Smooth muscle cell of the brain vasculature (primary cell): ENCODE measurements at places on chromosomes 11 and 22.

- no peak for DNase-seq
Observed at GRCh38 chr11:119121811-119122124, 388 bp downstream of the HINFP start.

GRCh38 chr11:83205608-83206185, 12.2 kb downstream of the ANKRD42 start:
- DNase-seq, result no peak

DNA sequence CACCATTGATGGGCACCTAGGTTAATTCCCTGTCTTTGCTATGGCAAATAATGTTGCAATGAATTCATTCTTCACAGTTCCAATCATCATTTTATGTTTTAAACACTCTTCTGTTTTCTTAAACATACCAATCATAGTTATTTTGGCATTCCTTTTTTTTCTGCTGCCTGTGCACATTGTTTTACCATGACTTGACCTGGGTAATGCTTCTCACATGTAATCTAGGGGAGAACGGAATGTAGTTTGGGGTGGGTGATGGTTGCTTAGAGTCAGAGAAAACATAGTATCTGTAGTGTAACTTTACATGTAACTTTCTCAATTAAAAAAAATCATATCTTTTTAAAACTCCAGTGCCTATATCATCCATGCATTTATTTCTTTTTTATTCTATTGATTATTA, 1945.3 kb upstream of the RAG2 start:
- no peak for DNase-seq

DNA sequence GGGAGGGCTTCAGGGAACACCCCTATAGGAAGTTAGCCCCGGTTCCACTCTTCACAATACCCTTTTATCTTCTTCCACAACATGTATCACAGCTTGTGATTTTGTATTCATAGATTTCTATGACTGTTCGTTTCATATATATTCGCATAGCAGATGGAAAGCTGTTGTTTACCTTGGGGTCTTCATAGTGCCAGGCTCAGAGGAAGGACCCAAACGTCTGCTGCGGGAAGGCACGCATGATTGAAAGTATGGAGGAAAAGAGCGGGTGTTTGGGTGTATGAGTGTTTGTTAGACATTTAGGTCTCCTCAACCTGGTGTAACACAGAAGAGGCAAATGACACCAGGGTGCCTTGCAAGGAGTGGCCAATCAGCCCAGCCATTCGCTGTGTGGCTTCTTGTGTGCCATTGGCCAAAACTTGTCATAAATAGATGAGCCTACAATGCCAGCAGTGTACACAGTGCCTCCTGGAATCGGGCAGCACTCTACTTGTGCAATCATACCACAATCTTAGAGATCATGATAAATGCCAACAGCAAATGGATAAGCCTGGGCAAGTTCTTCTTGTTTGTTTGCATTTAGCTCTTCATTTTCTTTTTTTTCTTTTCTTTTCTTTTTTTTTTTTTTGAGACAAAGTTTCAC, 10.9 kb upstream of the ADA2 start:
- no peak for DNase-seq

DNA sequence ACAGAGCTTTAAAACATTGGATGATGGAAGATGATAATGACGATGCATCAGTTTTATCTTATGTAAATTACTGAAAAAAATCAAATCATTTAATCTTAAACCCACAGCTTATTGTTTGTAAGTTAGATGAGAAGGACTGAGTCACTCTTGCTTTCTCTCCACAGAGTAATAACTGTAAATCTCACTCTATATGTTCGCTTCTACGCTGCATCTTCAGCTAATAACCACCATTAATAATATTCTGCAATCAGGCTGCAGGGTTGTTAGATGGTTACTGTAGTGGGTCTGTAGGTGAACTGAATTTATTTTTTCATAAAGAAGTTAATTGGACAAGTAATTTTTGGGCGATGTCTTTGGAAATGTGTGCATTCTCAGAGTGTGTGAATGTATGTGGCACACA, 260.0 kb downstream of the FAT3 start:
- no peak for DNase-seq

GRCh38 chr11:62108971-62109404, 14.8 kb upstream of the INCENP start:
- DNase-seq, result no peak

DNA sequence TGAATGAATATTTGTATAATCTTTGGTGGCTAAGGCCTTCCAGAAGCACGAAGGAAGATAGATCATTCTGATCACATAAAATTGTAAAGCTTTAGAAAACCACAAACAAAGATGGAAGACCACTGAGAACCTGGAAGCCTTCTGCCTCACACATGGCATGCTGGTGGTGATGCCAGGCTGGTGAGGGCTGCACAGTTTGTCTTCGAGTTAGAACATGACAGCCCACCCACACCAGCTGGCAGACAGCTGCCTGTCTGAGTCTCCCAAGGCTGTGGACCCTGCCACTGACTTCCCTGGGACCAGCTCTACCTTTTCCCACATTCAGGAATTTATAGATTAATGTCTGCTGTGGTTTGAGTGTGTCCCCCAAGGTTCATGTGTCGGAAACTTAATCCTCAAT, 48.8 kb upstream of the B3GAT1 start:
- DNase-seq, result no peak

DNA sequence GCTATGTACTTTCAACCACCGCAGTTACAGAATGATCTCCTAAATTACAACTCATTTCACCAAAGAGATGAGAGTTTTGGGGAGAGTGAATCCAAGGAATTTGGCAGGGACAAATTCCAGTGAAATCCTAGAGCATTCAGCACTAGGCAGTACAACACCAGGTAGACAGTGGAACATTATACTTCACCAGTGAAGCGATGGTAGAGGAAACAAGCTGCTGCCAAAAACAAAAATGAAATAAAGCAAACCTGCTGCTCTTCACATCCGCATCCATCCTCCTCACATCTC, 16.9 kb downstream of the SMCO4 start:
- DNase-seq, result no peak

- no peak for DNase-seq
Observed at GRCh38 chr11:16587670-16588069, 150.8 kb upstream of the C11orf58 start.

GRCh38 chr11:131875611-131876010, 505.2 kb downstream of the NTM start:
- DNase-seq, result no peak

DNA sequence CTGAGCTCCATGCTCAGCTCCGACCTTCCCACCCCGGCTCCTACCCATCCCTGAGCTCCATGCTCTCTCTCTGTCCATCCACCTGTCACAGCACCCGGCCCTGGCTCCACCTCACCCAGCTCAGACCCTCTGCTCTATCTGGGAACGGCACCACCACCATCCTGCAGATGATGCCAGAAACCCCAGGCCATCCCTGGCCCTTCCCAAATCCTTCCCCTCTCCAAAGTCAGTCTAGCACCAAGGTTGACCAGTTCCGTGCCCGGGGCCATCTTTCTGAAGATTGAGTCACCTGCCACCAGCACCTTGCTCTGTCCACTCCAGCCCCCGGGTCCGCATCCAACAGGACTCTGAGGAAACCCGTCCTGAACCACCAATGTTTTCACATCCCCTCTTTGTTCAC, 969.6 kb downstream of the BRD1 start:
- no peak for DNase-seq

DNA sequence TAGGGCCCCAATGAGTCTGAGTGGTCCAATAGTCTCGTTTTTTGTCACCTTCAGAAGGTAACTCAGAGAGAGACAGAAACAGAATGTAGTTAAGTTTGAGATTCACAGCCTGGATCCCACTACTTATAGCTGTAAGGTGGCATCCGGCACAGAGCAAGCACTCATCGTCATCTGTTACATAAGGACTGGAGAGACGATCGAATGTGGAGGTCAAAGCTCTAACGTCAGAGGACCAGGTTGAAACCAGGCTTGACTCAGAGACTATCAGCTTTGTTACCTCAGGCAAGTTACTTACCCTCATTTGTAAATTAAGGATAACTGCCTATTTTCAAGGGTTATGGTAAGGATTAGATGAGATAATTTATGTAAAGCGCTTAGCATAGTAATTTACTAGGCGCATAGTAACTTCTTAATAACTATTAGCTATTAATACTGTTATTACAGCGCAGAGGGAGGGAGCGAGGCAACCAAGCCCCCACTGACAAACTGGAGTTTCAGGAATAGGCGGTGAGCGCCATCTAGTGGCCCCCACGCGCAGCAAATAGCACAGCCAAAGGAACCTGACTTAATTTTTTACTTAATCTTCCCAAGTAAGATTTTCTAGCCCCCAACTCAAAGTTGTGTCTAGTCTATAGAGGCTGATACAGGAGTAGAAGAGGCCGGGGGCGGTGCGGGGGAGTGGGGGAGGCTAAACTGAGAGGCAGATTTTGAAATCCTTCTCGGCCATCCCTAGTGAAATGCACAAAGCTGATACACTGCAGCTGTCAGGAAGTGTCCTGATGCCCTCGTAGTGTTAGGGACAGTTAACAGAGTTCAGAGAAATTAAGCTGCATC, 29.0 kb upstream of the API5 start:
- peak; percentile 1 for DNase-seq

DNA sequence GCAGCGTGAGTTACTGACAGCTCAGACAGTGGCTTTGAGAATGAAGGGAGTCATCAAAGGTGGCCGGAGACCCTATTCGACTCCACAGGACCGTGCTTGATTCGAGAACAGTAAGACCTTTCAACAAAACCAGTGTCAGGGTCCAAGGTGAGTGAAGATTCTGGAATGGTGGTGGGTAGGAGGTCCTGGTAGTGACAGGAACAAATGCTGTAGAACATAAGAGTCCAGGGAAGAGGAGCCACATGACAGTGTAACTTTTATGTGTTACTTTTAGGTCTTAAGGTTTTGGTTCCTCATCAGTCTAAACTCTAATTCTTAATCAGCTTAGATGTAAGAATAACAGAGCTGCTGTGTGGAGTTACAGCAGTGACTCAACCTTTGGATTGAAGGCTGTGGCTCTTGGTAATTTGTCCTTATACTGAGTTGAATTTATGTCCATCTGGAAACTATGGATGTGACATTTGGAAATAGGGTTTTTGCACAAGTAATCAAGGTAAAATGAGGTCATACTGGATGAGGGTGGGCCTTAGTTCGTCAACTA, 1.8 kb downstream of the TBC1D22A start:
- DNase-seq, result no peak

- DNase-seq, result no peak
Observed at GRCh38 chr11:2707736-2708135, 7.9 kb upstream of the KCNQ1OT1 start.

GRCh38 chr11:106497321-106497720, 419.9 kb downstream of the AASDHPPT start:
- no peak for DNase-seq

DNA sequence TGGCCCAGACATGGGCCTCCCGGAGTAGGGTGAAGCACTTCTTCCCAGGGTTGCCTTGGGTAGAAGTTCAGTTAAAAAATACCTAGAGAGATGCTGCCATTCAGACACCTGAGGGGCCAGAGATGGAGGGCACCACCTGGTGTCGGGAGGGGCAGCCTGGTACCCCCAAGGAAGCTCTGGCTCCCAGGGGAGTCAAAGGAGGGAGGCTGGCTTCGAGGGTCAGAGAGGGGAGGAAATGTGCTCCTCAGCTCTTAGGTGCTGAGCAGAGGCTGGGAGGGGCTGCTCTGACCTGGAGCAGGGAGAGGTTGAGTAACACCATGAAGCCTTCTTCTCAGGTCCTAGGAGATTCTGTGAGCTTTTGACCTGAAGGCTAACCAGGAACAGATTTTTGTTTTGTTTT, 1.1 kb downstream of the USP35 start:
- no peak for DNase-seq

GRCh38 chr11:70290361-70291065, 20.0 kb downstream of the PPFIA1 start:
- no peak for DNase-seq

DNA sequence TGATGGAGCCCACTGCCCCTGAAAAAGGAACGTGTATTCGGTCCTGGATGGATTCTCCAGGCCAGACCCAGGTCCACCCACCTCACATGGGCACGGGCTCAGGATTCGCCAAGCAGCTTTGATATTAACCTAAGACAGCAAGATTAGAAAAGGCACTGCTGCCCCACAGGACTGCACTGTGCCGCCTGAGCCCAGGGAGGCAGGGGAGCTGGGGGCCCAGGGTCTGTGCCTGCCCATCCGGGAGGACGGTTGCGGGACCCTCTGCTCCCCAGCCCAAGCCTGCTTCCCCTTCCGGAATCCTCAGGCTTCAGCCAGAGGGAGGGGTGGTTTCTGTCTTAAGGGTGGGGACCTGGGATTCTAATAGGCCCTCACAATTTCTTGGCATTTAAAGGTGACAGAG, 13.5 kb upstream of the VSIG10L2 start:
- DNase-seq, result no peak

DNA sequence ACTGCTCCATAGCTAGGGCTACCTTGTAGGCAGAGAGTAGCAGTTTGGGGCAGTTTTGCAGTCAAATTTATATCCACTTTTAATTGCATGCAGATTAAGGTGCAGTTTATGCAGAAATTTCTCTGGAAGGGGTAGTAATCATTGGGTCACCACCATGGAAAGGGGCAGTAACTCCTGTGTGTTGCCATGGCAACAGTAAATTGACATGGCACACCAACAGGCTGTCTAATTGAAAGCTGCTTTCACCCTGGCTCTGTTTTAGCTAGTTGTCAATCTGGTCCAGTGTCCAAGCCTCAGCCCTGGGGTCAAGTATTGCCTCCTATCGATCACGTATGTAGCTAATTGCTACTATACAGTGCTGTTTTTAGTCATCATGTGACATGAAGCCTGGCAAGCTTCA, 786.1 kb upstream of the CNTN5 start:
- DNase-seq, result no peak

DNA sequence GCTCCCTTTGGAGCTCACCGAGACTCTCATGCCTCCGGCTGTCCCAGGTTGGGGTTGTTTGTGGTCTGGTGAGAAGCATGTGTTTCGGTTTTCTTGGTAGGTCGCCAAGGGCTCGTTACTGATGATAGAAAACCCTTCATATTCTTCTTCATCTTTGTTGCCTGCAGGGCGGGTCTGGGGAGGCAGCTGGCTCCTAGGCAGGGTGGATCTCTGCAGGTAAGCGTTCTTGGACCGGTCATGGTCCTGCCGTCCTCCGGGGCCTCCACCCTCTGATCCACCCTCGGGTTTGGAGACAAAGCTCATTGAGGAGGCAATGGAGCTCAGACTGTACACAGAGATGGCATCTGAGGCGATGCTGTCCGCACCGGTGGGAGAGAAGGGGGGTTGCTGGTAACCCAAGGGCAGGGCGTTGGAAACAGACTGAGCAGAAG, 64.3 kb upstream of the PITPNB start:
- no peak for DNase-seq

- DNase-seq, result no peak
Observed at GRCh38 chr11:127588431-127588830, 587.9 kb upstream of the KIRREL3 start.

DNA sequence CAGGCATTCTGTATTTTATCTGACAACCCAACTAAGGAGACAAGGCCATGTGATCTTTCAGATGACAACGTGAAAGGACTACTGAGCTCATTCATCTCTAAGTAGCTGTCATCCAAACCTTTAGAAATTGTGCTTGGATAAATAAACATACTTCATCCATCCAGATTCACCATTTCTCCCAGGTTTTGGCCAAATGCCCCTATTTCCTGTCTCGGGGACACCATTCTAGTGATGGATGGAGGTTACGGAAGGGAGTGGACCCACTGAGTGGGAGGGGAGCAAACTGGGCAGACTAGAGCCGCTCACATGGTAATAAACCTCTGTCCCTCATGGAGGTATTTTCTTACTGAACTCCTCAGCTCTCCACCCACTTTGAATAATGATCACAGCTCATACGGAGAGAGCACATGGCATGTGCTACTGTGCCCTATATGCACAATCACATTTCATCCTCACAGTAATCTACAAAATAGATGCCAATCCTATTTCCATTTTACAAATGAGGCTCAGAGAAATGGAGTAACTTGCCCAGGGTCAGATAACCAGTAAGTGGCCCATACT, 114.4 kb downstream of the SLC1A2 start:
- no peak for DNase-seq
